ENCODE measurements at places on chromosomes 11 and 22.

DNA sequence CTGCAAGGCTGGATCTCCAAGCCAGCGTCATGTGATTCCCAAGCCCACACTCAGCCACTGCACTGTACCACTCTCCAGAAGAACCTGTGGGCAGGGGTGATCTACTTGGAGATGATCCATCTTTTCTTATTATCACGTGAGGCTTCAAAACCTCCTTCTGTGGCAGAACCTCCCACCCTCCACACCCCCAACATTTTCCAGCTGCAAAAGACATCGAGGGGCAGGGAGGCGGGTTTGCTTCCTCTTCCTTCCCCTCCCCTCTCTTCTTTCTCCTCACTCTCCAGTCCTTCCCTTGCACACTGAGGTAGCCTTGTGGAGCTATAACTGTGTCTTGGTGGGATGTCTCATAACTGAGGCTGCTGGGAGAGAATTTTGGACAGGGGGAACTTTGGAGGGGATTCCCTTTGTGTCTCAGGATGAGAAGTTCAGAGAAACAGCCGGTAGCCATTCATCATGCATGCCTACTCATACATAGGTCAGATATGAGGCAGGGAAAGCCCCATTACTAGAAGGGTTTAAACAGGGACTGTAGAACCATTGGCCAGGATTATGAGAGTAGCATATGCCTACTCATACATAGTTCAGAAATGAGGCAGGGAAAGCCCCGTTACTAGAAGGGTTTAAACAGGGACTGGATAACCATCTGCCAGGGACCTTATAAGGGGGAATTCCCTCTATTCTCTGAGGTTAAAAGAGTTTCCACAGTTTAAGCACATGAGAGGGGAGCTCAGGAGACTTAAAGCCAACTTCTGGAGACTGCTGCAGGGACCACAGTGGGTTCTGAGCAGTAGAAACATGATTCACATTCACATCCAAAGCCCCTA, 420.7 kb upstream of the CADM1 start:
- DNase-seq = no peak

- no peak for DNase-seq
These were observed 132.6 kb downstream of the MIAT start for GRCh38 chr22:26789951-26790350.

DNA sequence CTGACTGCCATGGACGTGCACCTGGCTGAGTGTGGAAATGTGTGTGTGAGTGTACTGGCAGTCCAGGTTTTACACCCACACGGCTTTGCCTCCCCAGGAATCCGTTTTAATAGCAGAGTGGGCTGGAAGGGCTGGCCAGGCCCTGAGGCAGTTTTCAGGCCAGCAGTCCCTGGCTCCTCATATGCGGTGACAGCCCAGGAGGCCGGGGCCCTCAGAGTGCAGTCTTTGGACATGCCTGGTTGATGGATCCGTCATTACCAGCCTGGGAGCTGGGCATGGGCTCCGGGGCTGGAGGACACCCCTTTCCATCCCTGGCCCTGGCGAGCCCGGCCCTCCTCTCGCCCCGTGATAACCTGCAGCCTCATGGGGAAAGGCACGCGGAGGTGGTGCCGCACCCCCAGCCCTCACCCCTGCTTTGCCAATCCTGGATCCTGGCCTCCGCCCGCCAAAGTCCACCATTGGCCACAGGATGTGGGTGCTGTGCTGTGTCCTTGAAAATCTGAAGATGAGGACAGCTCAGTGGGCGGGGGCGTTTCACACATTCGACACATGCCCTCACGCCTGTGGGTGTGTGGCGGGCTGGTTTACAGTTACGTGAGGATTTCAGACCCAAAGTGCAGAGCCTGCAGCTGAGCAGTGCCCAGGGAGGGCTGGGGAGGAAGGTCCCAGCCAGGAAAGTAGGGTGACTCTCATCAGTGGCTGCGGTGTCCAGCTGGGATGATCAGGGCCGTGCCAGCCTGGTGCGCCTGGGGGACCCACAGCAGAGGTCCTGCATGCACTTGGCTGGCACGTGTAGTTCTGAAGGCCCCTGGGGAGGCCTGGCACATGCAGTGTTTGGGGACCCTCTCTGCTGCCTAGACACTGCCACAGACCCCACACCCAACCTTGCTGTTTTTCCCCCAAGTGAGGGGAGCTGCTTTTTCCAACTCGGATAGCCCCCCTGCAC, 55.1 kb downstream of the RTN4R start:
- DNase-seq = no peak

GRCh38 chr11:121341609-121342008, 49.0 kb downstream of the SC5D start:
- no peak for DNase-seq

- DNase-seq = no peak
These were observed 6.4 kb downstream of the PSMA1 start for GRCh38 chr11:14513800-14514199.

- no peak for DNase-seq
These were observed 31.5 kb downstream of the IFT27 start for GRCh38 chr22:36744413-36744765.

- DNase-seq = no peak
These were observed 17.1 kb upstream of the TFIP11 start for GRCh38 chr22:26529345-26529744.

GRCh38 chr22:31544481-31545480, 48.4 kb downstream of the SFI1 start:
- DNase-seq = no peak

DNA sequence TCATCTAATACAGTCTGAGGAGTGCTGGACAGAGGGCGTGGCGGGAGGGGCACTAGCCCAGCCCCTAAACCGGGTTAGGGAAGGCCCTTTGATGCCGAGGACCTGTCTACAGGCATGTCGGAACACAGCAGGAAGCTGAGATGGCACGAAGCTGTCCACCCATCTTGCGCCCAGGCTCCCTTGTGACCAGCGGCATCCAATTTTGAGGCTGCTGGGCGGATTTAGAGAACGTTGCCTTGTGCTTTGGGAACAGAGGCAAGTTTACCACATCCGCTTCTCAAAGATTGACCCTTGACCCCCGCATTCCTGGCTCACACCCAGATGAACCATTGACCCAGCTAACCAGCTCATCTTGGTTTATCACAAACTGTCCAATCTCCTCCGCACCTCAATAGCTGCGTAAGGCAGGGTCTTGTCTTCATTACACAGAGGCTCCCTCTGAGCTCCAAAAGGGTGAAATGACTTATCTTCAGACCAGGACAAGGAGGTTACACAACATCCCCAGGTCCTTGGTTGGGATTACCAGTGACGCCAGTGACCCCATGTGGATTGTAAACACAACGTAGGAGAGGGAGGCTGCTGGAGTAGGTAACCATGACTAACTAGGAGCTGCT, 4.5 kb downstream of the FAM83F start:
- DNase-seq = no peak

DNA sequence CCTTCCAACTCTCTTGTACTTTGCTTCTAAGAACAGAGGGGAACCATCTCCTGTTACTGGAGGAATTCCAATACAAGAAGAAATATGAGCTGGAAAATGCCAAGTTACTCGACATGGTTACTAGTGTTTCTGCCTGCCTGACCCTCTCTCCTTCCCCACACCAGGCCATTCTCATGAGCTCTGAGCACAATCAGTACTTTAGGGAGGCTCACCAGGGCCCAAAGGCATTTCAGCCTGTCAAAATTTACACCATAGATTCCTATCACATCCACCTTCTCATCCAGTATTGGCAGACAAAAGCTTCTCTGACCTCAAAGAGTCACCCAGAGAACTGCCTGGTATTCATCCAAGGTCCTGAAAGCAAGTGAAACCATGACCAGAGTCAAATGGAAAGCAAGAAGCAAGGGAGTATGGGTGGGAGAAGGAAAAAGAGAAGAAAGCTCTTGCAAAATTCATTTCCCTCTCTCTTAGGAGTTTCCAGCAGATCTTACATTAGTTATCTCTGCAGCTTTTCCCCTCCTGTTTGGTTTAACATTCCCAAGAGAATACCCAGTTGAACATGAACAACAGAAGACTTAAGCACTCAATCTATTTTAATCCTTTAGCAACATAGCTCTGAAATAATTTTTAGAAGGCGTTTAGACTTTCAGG, 58.7 kb upstream of the NCAM1 start:
- no peak for DNase-seq

GRCh38 chr11:71173709-71174108, 78.7 kb downstream of the SHANK2 start:
- DNase-seq = no peak

DNA sequence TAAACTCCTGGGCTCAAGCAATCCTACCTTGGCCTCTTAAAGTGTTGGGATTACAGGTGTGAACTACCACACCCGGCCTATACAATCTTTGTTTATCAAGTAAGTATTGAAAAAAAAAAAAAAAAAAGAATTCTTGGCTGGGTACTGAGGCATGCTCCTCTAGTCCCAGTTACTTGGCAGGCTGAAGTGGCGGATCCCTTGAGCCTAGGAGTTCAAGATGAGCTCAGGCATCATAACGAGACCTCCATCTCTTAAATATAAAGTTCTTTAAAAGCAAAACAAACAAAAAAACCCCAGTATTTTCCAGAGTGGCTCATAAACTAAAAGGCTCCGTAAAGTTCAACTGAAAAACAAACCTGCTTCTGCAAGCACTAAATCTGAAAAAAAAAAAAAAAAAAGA, 50.3 kb upstream of the GAB2 start:
- DNase-seq = no peak

DNA sequence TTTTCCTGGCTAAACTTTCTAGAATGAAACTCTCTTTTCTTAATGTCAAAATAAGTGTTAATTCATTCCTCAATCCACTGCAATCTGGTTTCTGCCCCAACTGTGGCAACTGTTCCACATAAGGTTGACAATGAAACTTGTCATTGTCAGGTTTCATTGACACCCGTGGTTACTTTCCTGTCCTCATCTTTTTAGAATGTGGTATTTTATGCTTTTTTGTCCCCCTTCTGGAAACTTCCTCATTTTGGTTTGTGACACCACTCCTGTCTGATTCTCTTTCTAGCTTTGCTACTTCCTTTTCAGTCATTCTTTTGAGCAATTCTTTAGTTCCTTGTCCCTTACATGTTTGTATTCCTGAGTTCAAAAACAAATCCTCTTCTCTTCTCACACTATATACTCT, 7.5 kb upstream of the PDE3B start:
- DNase-seq = no peak

DNA sequence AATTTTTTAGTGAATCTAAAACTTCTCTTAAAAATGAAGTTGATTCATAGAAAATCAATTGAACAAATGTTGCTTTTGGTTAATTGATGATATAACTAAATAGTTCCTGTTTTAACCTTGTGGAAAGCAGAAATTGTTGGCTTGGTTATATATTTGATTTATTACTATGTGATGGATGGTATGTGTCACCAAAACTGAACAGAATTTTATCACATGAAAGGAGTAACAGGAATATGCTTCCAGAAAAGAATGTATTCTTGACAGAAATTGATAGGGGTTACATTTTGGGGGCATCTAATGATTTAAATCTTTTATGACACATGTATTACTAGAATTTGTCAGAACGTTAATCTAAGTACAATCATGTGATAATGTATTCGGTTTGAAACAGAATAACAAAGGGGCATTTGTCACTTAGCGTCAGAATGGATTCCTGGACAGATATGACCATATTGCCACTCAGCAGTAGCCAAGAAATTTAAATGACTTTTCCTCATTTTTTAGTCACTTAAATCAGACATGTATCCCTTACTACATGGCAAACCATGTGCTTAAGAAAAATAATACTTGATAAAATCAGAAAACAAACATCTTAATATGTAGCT, 295.2 kb downstream of the GRM5 start:
- no peak for DNase-seq

GRCh38 chr11:128324531-128325141, 262.7 kb downstream of the ETS1 start:
- no peak for DNase-seq

GRCh38 chr22:21106000-21106399, 60.3 kb downstream of the LRRC74B start:
- DNase-seq = no peak

GRCh38 chr22:25701056-25701780, 40.8 kb upstream of the MYO18B start:
- DNase-seq = peak; percentile 22

- peak; percentile 74 for DNase-seq
These were observed 5.4 kb upstream of the VPS51 start for GRCh38 chr11:65090628-65091027.

DNA sequence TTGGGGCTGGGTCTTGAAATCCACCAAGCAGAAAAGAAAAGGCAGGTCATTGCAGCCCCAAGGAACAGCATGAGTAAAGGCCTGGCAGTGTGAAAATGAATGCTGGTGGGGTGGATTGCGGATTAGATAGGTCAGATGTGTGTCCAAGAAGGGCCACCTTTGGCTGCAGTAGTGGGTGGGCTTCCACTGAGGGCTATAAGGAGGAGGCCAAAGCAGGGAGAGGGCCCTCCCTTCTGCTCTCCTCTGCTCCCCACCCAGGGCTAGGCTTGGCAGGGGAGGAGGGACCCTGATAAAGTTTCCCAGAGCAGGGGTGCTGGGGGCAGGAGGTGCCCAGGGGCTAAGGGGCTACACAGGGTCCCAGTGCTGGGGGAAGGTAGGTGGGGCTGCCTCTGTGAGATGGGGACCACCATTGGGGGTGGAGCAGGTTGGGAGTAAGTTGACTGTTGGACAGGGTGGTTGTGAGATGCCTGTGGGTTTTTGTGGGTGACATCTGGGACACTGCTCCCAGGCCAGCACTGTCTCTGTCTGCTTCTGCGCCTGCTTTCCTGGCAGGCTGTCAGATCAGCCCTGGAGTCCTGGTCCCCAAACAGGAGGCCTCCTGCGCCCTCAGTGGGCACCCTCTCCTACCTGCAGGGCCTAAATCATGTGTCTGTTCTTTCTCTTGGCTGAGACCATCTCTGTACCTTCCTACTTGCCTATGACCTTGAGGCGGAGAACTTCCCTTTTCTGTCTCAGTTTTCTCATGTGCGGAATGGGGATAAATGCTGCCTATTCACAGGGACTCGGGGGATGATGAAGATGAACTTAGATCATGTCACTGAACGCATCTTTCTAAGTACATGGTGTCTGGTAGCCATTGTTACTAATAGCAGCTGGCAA, 1.9 kb downstream of the CAPN5 start:
- DNase-seq = no peak

DNA sequence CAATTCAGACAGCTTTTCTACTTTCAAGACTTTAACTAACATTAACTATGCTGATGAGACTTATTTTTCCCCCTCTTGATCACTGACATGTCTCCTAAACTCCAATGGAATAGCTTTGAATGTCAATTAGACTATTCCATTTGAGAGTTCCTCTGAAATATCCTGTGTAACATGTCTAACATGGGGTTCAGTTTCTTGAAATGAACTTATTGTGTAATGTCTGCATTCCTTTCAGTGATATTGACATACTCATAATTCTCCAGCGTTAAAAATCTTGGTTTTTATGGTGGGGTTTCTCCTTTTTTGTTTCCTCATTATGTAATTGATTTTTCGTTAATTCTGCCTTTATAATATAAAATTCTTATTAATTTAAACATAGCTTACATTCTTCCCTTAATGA, 37.7 kb upstream of the SPTBN2 start:
- DNase-seq = no peak
